Left kidney (tissue), 8 donors: ENCODE measurements at places on chromosomes 2 and 18. TPM values are rescaled to one million over a fixed set of nuclear protein-coding genes. Genes with fewer than 3 reads are reported as not detected.

The NCKAP5 gene
- polyA plus RNA-seq, result 10.1 TPM

DNA sequence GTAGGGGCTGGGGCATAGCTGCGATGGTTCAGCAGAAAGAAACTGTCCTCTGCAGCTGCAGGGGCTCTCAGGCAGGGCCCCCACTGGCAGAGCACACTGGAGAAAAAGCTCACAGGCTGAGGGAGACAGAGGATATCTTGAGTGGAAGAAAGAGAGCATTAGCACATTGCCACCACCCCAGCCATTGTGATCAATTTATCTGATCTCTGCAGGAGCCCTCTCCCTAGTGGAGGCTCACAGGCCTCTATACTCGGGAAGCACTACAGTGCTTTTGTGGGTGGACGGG, 801 bp upstream of the SFTPB start:
- no peak for DNase-seq

- DNase-seq, result no peak
Observed at GRCh38 chr2:3290655-3291054, 87.0 kb downstream of the EIPR1 start.

The PTH2R gene
- polyA plus RNA-seq, result 62.4 TPM

GRCh38 chr2:38960609-38961320, 71.1 kb downstream of the ARHGEF33 start:
- no peak for DNase-seq

DNA sequence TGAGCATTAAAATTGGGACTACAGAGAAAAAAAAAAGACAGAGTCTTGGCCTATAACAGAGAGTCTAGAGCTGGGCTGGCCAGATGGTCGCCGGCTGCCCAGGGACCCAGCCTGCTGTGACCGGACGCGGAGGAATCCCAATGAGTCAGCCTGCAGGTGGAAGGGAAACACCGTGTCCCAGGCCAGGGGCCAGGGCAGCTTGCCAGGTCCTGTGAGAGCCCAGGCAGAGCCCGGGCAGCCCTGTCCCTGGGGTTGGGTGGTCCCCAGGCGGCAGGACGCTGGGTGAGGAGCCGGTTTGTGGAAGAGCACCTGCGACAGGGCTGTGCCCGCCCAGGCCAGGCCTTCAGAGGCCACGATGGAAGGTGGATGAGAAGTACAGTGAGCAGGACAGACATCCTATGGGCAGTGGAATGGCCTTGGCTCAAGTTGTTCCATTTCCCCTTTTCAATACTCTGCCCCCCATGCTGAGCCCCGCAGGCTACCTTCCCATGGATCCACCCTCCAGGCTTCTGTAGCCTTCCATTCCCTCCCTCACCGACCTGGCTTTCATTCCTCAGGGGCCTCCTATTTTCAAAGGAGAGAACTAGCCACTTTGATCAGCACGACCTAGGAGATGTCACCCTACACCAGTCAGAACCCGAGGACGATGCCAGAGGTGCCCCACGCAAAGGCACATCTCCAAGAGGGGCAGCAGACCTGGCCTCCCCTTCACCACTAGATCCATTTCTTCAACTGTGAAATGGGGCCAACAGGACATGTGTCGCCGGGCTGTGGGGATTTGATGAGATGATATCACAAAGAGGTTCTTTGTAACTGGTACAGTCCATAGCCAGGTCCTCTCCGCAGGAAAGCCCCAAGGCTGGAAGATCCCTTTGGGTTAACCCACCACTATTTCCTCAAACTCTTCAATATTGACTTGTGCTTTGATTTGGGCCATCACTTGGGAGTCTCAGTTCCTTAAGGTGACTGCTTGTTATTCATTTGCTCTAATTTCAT, 87.5 kb downstream of the POLR1A start:
- no peak for DNase-seq

GRCh38 chr2:218881744-218882460, 1.2 kb downstream of the WNT10A start:
- no peak for DNase-seq

GRCh38 chr2:161061786-161062185, 98.4 kb upstream of the TANK start:
- DNase-seq, result no peak

GRCh38 chr18:24725644-24726415, 265.4 kb downstream of the HRH4 start:
- DNase-seq, result no peak

DNA sequence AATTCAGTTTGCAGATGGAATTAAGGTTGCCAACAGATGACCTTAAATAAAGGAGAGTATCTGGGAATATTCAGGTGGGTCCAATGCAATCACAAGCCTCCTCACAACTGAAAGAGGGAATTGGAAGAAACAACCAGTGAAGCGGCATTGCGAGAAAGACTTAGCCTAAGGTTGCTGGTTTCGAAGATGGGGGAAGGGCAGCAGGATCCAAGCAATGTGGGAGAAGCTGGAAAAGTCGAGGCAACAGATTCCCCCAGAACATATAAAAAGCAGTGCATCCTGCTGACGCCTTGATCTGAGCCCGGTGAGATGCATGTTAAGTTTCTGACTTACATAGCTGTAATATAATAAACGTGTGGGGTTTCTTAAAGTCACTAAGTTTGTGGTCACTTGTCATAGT, 162.5 kb downstream of the NDUFA10 start:
- no peak for DNase-seq

The SPATA3 gene
- not detected for polyA plus RNA-seq

- no peak for DNase-seq
Observed at GRCh38 chr2:30400151-30400954, 46.7 kb upstream of the LCLAT1 start.

DNA sequence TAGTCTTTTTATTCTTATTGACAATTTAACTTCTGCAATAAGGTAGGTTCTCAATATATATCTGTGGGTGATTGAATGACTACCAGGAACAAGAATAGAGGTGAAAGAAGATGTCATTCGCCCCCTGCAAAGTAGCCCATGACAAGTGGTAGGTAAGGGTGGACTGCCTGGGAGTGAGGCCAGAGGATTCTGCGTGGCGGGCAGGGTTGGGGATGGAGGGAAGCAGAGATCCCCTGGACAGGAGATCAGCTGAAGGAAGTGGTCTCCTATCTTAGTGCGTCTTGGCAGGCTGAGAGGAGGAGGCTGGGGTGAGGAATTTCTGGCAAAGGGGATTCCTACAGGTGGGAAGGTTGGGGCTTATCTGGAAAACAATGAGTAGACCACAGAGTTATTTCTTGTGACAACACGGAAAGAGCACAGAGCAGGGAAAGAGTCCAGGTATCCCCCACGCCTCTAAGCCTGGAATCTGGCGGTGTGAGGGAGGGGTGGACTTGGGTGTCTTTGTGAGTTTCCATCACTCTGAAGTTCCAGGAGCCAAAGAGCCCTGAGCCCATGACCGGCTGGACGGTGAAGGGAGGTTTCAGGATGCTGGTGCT, 21.5 kb upstream of the MYCN start:
- DNase-seq, result no peak

DNA sequence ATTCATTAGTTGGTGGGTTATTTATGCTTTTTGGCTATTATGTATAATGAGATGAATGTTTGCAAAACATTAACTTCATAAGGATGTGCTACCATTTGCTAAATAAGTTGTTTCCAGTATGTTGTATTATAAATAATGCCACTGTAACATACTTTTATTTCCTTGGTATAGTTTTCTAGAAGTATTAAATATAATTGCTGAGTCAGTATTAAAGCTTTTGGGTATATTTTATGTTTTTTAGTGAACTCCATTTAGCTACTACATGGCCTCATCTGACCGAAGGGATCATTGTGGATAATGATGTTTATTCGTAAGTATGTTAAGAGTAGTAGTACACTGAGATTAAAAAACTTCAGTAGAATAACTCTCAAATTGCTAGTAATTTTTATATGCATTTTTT, 73.8 kb downstream of the RAB3GAP1 start:
- DNase-seq, result no peak

The CASP10 gene
- polyA plus RNA-seq, result 10.8 TPM

The SLC9A4 gene
- polyA plus RNA-seq, result 7.0 TPM

DNA sequence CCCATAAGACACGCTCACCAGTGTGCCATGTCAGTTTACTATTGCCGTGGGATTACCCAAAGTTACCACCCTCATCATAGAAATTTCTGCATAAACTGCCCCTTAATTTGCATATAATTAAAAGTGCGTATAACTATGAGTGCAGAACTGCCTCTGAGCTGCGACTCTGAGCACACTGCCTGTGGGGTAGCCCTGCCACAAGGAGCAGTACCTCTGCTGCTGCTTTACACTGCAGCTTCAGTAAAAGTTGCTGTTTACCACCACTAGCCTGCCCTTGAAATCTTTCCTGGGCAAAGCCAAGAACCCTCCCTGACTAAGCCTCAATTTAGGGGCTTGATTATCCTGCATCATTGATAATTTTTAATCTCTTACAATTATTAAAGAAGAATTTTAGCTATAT, 213.9 kb upstream of the MAP2 start:
- DNase-seq, result no peak

GRCh38 chr2:108575132-108575966, 41.1 kb downstream of the LIMS1 start:
- DNase-seq, result no peak

GRCh38 chr2:151302879-151303278, 13.4 kb upstream of the NMI start:
- DNase-seq, result no peak

- no peak for DNase-seq
Observed at GRCh38 chr2:26150243-26150642, 22.6 kb upstream of the GAREM2 start.

DNA sequence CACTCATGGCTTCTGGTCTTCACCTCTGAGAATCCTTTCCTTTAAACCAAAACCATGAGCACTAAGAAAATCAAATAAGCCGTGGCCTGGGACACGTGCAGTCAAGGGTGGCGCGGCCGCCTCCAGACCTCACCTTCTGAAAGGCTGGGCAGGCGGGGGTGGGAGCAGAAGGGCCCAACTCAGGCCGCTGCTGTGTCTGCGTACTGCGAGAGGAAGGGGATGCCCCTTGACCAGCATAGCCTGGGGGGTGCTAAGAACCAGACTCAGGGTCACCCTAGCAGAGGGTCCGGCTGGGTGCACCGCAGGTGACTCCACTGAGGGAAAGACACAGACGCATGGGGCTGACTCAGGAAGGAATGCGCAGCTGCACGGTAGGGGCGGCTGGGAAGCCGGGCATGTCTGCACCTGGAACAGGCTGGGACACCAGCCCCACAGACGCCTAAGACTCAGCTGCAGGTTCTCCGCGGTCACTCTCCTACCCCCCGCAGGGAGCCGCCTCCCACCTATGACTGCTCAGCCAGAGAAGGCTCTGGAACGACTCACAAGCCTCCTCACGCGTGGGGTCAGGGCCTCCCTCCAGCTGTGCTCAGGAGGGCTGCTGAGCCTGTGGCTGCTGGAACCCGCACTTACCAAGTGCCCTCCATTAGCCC, 432.4 kb upstream of the MYT1L start:
- DNase-seq, result no peak

DNA sequence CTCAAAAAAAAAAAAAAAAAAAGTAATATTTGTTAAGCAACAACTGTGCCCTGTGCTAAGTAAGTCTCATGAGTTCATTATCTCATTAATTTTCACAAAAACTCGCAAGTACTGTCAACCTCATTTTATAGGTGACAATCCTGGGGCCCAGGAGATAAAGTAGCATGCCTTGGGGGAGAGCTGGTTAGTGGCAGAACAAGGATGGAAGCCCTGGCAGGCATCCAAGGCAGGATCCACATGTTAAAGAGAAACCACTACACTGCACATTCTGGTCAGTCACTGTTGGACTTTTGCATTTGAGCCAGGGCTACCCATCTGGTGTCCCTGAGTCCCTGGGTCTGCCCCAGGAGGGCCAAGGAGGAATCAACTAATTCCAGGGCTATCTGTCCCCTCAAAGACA, 54.6 kb downstream of the ZFP36L2 start:
- no peak for DNase-seq

GRCh38 chr2:219041252-219041651, at the start of gene CFAP65:
Gene CFAP65, minus strand, starts transcription at chr2:219041516. Its CDS starts 2,468 bp downstream, at chr2:219039048.
- DNase-seq, result no peak

DNA sequence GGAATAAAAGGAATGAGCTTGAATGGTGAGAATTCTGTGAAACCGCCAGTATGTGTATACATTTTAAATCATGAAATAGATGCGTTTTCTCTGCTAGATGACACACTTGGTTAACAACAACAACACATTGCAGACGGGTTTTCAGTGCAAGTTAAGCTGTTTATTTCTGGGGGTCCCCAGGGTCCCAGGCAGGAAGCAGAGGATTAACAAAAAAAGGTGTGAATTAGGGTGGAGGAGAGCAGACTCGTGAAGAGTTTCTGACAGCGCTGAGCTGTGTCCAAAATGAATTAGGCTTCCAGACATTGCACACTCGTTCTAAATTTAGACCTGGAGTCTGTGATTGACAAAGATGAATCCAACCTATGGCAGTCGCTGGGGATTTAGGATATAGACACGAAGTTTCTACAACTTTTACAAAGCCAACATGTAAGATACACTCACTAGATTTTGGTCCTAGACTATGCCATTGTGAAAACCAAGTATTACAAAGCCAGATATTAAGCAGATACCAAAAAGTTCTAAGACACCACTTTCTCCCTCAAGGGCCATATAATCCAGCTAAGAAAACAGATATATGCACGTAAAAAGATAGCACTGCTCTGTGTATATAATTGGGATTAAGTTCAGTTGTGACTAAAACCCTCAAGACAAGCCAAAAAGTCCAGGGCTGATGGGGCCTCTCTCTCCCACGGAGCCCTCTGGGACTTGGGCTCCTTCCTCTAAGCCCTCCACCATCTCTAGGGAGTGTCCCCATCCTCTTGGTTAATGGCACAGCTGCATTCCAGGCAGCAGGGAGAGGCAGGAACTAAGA, 120.2 kb downstream of the ACAA2 start:
- no peak for DNase-seq

DNA sequence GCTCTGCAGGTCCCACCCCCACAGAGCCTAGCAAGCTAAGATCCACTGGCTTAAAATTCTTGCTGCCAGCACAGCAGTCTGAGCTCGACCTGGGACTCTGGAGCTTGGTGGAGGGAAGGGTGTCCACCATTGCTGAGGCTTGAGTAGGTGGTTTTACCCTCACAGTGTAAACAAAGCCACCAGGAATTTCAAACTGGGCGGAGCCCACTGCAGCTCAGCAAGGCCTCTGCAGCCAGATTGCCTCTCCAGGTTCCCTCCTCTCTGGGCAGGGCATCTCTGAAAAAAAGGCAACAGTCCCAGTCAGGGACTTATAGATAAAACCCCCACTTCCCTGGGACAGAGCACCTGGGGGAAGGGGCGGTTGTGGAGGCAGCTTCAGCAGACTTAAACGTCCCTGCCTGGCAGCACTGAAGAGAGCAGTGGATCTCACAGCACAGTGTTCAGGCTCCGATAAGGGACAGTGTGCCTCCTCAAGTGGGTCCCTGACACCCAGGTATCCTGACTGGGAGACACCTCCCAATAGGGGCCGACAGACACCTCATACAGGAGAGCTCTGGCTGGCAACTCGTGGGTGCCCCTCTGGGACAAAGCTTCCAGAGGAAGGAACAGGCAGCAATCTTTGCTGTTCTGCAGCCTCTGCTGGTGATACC, 20.0 kb upstream of the NEMP2 start:
- no peak for DNase-seq

DNA sequence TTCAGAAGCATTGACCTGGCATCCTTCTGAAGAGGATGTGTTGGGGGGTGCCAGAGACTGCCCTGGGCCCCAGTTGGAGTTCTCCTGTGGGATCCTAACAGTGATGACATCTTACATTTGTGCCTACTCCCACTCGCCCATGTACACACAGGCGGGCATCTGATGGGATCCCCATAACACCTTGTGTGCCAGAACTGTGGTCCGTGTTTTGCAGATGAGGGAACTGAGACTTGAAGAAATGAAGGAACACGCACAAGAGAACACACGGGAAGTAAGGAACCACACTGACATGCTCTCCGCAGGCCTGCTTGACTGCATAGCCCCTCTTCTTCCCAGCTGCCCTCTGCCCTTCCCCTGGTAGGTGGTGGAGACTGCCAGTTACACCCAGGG, 255.3 kb downstream of the MYCN start:
- no peak for DNase-seq

The OR6B2 gene
- not detected for polyA plus RNA-seq

The MEP1B gene
- polyA plus RNA-seq, result 0.18 TPM
